ENCODE measurements at places on chromosomes 7 and 10. TPM values are rescaled to one million over a fixed set of nuclear protein-coding genes. Genes with fewer than 3 reads are reported as not detected.
A peak's percentile ranks its signal among the peaks of the same experiment; 100 is the strongest.

The BTBD16 gene
- total RNA-seq = not detected

The PRLHR gene
- not detected for total RNA-seq

The GPR22 gene
- total RNA-seq = 0.41 TPM

The VWA2 gene
- total RNA-seq = 1.5 TPM

The CYP2C19 gene
- total RNA-seq = not detected

The ZP3 gene
- total RNA-seq = 3.7 TPM

The CHST15 gene
- total RNA-seq = 107 TPM

The CASP2 gene
- total RNA-seq = 46.2 TPM

- DNase-seq = no peak
Observed at GRCh38 chr10:29249018-29249417, 39.9 kb upstream of the LYZL1 start.

GRCh38 chr10:51567271-51567670 lies 132.1 kb downstream of the CSTF2T start:
- DNase-seq = no peak

- no peak for DNase-seq
Observed at GRCh38 chr10:114478281-114478680, 74.0 kb upstream of the AFAP1L2 start.

GRCh38 chr7:90266808-90267207 lies 21.8 kb downstream of the CFAP69 start:
- no peak for DNase-seq

DNA sequence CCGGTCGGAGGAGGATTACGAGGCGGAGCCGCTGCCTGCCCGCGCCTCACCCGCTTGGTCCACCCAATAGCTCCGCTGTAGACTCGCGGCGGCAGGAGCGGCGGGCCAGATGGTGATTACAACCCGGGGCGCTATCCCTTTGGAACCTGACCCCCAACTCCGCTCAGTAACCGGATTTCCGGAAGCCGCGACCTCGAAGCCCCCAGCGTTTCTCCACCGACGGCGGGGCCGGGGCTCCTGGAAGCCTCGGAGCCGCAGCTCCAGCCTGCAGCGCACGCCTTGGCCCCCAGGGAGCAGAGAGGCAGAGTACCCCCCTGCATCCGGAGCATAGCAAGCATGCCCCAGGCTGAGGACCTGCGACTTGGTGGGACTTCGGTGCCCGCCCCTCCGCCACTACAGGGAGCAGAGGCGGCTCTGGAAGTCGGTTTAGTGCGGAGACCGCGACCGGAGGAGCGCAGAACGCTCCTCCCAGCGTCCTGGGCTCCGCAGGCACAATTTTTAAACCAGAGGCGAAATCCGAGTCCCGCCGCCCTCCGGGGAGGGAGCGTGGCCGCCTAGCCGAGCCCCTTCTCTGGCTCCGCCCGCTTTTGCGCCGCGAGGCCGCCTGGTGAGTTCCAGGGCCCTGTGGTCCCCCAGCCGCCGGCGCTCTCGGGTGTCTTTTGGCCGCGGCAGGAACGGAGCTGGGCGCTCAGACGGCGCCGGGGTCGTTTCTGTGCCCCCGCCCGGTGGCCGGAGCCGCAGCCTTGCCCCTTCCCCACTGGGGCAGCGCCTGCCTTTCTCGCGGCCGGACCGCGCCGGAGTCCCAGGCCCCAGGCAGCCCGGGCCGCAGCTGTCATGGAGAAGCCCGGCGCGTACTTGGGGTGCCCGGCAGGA lies 28.2 kb upstream of the BMS1 start:
- no peak for DNase-seq

DNA sequence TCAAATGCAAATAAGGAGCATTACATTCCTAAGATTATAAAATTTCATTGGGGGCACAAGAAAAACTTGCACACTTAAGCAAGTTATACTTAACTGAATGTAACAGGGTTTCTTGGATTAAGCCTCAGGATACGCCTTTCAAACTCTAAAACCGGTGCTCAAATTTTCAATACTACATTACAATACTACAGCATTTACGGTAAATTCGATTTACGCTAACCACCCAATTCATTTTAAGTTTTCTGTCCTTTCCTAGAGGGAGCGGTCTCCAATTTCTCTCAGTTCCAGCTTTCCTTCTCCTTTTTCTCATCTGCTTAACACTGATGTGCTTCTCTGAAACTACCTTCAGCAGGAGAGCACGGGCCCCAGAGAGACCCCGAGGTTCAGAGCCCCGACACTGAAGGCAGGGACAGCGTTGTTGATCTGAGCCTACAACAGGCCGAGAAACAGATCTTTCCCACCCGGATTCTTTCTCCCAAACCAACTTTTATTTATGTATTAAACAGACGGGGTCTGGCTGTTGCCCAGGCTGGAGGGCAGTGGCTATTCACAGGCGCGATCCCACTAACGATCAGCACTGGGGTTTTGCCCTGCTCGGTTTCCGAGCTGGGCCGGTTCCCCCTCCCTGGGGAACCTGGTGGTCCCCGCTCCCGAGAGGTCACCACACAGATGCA lies 798 bp downstream of the ZNF425 start:
- no peak for DNase-seq

- no peak for DNase-seq
Observed at GRCh38 chr10:22433875-22434274, 88.6 kb downstream of the SPAG6 start.

GRCh38 chr10:35501923-35502322 lies 103.2 kb upstream of the GJD4 start:
- no peak for DNase-seq

DNA sequence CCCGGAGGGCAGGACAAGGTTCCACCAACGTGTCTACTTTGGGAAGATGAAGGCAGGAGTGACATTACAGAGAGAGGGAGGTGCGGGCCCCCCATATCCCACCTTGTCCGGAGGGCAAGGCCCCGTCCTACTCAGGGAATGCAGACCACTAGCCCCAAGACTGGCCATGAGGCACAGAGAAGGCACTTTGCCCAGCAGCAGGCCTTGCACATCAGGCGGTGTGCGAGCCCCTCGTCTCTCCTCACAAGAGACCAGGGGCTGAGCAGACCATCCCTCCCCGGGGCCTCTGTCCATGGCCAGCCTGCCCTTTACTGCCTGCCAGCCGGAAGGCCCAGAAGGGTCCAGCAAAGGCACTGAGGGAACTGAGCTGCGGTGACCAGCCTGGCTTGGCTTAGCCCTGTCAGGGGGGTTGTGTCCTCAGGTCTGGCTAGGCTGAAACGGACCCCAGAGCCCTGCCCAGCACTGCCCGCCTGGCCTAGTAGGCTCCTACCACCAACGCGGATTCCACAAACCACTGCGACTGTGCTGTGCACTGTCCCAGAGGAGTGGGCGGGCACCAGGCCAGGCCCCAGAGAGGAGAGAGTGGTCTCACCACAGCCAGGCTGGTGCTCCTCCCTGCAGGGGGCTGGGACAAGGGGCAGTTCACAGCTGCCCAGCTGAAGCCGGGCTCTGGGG lies 16.7 kb downstream of the CAMK2B start:
- DNase-seq = peak; percentile 72

DNA sequence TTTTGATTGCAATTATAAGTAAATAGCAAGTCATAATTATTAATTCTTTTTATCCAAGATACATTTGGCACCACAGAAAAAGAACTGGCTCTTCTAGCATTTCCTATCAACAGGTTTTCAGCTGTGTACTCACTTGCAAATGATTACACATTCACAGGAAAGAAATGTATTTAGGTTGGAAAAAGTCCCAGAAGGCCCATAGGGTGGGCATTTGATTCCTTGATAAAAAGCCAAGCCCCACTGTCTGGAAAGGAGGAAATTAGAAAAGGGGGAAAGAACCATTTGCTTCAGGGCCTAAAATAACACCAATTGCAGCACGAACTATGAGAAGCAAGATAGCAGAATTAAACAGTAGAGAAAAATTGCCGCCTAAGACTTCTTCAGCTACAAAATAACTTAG lies 80.8 kb upstream of the COL1A2 start:
- DNase-seq = no peak

- DNase-seq = no peak
Observed at GRCh38 chr10:77442699-77443189, 194.9 kb downstream of the KCNMA1 start.

- peak; percentile 73 for DNase-seq
Observed at GRCh38 chr10:132463333-132464255, 66.6 kb downstream of the PWWP2B start.

DNA sequence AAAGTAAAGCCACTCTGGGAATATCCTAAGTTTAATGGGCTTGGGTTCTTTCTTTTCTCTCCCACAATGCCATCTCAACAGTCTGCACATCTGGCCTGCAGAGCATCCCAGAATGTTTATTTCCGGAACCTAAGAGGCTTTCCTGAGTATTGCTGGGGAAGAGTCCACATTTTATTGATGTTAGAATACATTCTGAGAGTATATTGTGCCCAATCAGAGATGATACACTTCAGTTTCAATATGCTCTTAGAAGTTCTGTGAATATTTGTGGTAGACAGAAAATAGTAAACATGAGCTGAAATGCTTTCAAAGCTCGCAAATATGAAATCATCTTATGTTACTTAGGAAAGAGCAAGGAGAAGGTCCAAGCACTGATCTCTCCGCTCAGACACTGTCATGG lies 200.6 kb downstream of the TWIST1 start:
- DNase-seq = no peak

- no peak for DNase-seq
Observed at GRCh38 chr7:28774261-28774988, 183.7 kb downstream of the TRIL start.

GRCh38 chr10:82267014-82267413 lies 392.0 kb downstream of the NRG3 start:
- no peak for DNase-seq

GRCh38 chr7:47557694-47558670 lies 23.9 kb downstream of the TNS3 start:
- DNase-seq = peak; percentile 60

GRCh38 chr7:8044761-8045430 lies 76.3 kb downstream of the GLCCI1 start:
- DNase-seq = no peak

DNA sequence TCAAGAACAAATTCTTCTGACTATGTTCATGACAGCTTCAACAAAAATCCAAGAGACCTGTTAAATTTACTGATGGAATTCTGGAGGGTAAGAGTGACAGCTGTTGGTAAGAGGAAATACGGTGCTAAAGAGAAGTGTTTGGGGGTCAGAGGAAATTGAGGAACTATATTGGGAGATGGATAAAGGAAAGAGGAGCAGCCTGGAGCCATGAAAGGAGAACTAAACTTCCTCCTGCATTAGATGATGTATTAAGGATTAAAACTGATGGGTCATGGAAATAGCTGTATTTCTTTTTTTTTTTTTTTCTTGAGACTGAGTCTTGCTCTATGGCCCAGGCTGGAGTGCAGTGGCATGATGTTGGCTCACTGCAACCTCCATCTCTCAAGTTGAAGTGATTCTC lies 95.3 kb downstream of the HERPUD2 start:
- no peak for DNase-seq

DNA sequence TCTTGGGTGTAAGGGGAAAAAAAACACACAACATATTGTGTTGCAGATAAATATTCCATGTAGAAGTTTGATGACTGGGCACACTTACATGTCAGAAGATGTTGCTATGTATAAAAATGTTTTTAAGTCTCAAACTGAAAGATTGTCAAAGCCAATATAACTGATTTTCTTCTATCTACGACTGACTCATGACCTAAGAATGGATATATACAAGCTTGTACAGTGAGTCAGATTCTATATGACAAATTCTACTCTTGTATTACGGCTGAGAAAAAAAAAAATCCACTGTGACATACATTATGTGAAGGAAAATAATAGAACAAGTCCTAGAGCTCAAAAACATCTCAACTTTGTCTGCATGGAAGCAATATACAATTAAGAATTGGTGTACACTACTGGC lies 343.0 kb upstream of the PCDH15 start:
- DNase-seq = no peak

GRCh38 chr7:84735011-84735410 lies 451.8 kb downstream of the SEMA3D start:
- DNase-seq = no peak

DNA sequence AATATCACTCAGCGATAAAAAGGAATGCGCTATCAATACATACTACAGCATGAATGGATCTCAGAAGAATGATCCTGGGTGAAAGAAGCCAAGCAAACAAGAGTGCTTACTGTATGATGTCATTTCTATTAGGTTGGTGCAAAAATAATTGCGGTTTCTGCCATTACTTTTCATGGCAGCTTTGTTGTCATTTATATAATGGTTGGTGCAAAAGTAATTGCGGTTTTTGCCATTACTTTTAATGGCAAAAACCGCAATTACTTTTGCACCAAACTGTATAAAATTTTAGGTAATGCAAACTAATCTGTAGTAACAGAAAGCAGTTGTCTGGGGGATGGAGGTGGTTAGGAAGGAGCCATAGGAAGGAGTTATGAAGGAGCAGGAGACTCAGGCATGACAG lies 318.3 kb upstream of the ZMIZ1 start:
- no peak for DNase-seq

GRCh38 chr10:117830787-117831212 lies 215.9 kb downstream of the RAB11FIP2 start:
- no peak for DNase-seq

DNA sequence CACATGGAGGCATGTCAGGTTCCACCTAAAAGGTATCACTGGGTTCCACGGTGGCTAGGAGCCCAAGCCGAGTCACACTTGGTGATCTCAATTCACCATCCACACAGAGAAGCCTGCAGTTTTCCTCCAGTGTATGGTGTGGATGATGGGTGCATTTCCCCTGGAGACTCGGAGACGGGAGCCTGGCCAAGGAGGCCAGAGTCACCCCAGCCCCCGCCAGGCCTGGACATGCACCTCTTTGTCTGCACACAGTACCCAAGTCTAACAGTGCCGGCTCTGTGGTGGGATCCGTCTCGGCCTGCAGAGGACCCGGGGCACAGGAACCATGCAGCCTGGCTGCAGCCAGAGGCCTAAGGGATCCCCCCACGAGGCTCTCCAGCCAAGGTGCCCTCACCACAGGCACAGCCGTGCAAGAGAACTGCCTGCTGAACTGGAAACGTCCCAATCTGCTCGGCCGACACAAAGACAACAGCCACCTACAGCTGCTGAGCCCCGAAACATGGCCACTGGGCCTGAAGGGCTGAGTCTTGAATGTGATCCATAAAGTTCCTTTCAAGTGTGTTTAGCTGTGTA lies 75.2 kb downstream of the DIP2C start:
- peak; percentile 65 for DNase-seq

GRCh38 chr10:1736972-1737221 lies 428 bp downstream of the ADARB2 start:
- no peak for DNase-seq

GRCh38 chr10:119750391-119751230 lies 24.8 kb downstream of the INPP5F start:
- DNase-seq = peak; percentile 80

GRCh38 chr7:42222891-42223290 lies 14.1 kb downstream of the GLI3 start:
- no peak for DNase-seq
